Naive thymus-derived CD4-positive, alpha-beta T cell (primary cell): ENCODE measurements at places on chromosomes 3 and 15.
A peak's percentile ranks its signal among the peaks of the same experiment; 100 is the strongest.

DNA sequence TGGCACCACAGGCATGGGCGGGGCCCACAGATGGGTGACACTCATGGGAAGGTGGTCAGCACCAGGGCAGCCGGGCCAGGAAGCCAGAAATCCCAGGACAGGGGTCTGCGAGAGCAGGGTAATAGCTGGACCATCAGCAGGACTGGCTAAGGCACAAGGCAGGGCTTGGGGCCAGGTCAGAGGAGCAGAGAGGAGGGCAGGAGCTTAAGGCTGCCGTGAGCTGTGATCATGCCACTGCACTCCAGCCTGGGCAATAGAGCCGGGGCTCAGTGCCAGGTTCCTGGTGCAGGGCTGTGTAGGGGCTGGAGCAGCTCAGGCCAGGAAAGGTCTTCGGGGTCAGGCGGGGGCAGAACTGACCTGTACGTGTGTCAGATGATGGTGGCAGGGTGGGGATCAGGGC, 64.2 kb upstream of the LINGO1 start:
- DNase-seq = no peak

- DNase-seq = no peak
Observed at GRCh38 chr15:33028495-33028894, 166.0 kb downstream of the FMN1 start.

GRCh38 chr3:87227835-87228144, 681 bp downstream of the CHMP2B start:
- no peak for DNase-seq

DNA sequence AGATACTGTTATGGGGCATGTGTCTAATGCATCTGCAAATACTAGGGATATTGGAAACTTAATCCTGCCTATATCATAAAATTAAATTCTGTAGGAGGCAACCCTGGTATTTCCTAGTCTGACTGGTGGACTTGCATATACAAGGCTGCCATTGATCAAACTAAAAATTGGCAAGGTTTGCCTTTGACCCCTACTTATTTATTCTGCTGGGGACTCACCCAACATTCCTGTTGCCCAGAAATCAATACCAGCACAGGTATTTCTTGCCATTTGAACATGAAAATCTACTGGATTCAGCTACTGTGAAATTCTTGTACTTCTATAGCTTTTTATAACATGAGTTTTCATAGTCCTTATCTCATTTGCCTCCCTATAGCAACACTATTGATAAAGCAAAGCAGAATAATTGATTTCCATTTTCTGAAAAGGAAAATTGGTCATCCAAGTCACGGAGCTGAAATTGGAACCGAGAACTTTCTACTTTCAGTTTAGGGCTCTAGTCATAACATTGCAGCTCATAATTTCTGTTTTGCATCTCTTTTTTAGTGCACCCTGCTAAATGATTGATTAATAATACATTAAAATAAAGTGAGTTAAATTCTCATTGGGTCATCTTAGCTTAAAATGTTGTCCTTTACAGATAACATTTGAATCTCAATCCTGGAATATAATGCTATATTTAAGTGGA, 365.2 kb downstream of the MFSD1 start:
- DNase-seq = no peak

DNA sequence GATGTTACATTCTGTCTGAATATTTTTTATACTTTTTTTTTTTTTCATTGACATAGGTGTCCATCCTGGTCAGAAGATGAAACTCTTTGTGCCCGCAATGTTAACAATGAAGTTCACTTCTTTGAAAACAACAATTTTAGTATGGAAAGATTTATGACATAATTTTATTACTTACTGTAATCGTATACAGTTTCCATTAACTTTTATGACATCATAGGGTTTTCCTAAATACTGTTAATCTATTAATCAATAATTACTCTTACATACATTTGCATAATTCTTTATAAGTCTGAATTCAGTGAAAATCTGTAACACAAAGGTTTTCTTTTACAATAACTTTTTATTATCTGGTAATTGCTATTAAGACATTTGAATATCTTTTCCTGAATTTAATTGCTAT, 17.7 kb downstream of the EIF2A start:
- no peak for DNase-seq

DNA sequence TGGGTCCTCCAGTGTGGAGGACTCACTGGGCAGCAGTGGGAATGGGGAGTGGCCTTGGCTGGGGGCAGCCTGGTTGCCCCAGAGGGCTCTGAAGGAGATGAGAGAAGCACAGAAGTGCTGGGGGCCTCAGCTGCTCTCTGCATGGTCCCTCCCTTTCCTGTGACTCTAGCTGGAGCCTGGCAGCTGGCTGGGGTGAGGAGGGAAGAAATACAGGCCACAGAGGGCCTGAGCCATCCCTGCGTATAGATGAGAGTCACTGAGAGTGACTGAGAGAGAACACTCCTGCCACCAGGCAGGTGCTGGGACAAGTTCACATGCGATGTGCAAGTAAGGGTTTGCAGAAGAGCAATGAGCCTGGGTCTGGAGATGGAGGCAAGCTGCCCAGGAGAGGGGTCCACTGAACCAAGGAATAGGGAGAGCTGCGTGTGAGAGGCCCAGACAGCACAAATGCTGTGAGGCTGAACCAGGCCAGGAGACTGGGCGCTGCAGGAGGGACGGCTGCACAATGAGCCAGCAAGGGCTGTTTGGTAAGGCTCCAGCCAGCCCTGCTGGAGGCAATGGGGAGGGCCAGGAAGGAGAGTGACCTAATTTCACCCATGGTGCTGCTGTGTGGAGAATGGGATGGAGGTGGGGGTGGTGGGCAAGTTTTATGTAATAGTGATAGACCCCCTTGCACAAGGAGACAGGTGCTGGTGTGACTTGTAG, 87.2 kb downstream of the CLSTN2 start:
- no peak for DNase-seq

DNA sequence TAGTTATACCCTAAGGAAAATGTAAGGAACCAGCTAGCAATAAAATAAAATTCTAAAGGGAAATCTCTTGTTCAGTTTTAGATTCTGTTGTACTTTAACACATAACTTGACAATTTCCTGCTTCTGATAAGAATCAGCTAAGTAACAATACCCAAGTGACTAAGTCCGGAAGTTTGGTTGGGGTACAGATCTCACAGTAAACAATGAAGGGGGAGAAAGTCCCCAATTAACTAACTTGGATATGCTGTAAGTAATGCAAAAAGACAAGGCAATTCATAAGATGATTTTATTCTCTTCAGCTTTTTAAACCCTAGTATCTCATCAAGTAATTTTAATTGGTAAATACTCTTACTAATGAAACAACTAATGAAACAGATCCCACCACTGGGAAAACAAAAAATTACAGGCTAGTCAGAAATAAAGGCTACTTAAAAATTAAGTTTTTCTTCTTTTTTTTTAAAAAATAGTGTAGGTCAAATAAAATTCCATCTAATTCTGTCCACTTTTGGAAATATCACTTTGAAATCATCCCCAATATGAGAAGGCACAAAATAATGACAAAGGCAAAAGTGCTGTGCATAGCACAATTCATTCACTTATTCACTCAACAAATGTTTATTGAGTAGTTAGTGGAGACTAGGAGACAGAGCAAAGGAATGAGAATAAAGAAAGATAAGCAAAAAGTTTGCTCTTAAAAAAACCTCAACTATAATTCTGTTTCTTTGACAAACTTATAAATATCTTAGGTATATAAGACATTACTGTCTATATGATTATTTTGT, 37.8 kb upstream of the IL20RB start:
- peak; percentile 51 for DNase-seq

DNA sequence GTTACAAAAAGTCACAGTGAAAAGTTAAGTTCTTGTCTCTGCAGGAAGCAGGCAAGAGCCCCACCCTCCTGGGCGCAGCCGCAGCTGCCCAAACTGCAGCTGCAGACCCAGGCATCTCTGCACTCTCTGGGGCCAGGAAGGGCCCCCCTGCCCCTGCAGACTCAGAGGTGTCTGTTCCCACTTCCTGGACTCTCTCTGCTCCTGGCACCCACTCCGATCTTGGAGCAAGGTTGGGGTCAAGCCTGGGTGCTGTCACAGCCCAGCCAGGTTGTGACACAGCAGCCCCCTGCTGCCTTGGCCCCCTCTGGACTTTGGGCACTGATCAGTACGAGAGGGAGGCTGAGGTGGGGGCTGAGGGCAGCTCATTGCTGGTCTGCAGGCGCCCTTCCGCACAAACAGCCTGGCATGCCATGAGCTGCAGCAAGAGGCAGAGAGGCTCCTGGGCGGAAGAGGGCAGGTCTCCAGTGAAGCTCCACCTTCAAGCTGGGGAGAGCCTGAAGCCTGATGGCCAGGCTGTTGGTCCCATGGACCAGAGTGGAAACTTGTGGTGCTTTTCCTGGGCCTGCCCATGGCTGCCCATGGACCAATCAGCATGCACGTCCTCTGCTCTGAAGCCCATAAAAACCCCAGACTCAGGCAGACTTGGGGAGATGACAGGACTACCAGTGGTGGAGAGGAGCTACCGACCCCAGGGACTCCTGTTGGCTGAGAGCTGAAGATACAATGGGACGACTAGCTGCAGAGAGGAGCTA, 42.9 kb upstream of the LRRFIP2 start:
- DNase-seq = no peak

DNA sequence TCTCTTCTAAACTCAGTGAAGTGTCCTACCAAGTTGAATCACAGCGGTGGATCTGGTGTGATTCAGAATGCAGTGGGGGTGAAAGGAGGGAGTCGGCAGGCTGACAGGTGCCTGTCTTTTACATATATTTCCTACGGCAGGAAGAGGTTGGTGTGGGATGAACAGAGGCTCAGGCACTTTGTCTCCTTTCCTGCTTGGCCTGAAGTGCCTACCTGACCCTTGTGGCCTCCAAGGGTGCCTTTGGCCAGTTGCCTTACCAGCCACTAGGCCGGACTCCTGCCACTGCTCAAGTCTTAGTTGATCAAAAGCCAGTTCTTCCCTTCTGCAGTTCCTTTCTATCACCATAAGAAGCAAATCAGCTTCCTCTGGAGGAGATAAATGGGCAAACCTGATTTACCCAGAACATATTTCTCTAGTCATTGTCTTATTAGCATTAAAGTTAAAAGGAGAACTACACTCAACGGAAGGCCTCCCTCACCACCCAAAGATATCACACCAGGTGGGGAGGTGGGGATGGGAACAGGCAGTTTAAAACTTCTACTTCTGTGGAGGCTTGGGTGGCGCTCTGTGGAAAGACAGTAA, 52.1 kb downstream of the CRTC3 start:
- no peak for DNase-seq

DNA sequence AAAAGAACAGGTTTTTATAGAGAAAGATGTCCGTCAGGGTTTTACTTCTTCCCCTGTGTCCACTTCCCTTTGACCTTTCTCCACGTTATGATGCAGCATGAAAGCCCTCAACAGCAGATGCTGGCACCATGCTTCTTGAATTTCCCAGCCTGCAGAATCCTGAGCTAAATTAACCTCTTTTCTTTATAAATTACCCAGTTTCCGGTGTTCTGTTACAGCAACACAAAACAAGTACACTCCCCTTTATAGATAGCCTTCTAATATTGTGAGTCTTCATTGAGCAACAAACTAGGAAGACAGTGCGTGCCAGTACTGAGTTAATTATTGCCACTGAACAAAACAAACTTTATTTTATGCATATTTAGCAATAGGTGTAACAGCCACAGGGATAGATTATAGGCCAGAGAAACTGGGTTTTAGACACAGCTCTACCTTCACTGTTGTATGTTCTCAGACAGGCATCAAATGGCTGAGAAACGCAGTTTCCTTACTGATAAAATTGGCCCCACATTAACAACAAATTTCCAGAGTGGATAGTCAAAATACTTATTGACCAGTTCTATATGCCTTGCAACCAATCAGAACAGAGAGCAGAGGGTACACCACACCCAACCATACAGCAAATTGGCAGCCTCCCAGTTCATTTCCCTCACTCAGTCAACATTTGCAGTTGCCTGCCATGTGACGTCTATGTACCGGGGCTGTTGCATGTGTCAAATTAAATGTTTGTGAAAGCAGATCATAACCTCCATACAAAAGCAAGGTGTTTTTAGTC, 14.4 kb upstream of the TBL1XR1 start:
- DNase-seq = no peak

DNA sequence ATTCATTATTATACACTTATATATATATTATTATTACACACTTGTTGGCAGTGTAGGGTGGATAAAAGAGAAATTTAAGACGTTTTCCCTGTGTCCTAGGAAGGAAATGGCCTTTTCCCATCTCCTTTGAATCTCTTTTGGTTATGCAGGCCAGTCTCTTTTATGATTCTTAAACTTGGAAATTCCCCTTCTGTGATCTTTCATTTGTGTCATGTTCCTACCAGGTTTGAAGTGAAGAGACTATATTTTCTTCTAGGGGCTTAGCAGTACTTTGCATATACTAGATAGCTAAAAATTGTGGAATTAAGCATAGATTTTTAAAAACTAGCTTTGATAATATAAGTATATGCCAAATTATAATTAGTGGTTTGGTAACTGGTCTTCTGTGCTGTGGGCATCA, 58.5 kb downstream of the BBX start:
- DNase-seq = no peak

- no peak for DNase-seq
Observed at GRCh38 chr3:113273011-113273410, 61.7 kb downstream of the BOC start.

DNA sequence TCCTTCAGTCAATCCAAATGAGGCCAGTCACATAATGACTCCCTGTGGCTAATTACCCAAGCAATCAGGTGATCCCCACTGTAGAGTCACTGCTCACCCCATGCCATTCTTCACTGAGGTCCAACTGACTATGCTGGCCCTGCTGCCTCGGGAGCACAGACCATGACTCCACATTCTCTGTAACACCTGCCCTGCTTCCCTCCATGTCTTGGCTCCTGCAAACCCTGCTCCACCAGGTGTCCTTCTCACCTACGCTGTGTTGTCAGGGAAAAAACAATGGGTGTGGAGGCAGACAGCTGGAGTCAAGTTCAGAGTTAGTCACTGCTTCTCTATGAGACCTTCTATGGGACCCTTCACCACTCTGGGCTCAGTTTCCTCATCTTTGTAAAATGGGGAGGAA, 6.1 kb upstream of the SFMBT1 start:
- no peak for DNase-seq

DNA sequence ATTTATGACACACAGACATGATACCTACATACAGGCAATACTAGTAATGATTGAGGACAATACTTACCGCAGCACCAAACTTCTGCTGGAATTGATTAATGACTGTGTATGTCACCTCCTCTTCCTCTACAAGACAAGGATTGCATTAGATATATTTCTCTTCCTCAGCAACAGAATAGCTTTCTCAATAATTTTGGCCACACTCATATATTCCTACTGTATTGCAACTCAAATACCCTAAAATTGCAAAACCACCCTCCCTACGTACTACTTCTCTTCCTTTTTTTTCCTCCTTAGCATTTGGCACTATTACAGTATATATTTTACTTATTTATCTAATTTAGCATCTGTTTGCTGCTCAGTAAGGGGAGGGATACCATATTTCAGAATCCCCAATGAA, 14.8 kb downstream of the EXD1 start:
- DNase-seq = no peak

- no peak for DNase-seq
Observed at GRCh38 chr3:120451272-120451761, 525 bp upstream of the FSTL1 start.
